Fibroblast of skin of right quadriceps (primary cell): ENCODE measurements at places on chromosomes 4 and X.

DNA sequence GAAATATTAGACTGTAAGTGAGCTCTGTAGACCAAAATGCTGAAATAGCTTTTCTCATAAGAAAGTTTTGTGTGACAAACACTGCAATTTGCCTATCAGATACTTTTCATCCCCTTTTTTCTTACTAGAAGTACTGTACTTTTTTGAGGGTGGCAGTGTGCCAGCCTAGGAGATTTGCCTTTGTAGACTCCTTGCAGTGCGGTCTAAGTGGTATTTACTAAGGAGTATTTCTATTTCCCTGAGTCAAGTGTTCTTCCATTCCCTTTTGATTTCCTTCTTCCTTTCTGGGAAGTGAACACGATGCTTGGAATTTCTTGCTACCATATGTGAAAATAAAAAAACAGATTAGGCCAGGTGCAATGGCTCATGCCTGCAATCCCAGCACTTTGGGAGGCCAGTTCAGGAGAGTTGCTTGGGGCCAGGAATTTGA, 34.6 kb downstream of the PDLIM5 start:
- DNase-seq: peak; percentile 26

DNA sequence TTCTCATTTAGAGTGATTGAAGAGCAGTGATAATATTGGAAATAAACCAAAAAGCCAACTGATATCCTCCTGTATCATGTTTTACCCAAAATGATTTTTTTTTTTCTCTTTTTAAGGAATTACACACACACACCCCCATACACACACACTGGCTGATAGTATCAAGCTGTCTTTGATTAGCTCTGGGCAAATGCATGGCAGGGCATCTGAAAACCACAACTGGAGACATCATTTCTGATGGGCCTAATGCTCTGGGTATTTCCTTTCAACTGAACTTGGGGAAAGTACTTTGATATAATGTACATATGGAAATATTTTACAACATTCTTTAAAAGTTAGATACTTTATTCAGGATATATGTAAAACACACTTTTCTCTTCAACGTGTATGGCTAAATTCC, 14.2 kb upstream of the OSTC start:
- peak; percentile 77 for DNase-seq

GRCh38 chr4:172992648-172993378, 175.8 kb upstream of the GALNT7 start:
- DNase-seq: no peak

- DNase-seq: peak; percentile 50
Observed at GRCh38 chrX:41273638-41274037, 60.3 kb upstream of the DDX3X start.

DNA sequence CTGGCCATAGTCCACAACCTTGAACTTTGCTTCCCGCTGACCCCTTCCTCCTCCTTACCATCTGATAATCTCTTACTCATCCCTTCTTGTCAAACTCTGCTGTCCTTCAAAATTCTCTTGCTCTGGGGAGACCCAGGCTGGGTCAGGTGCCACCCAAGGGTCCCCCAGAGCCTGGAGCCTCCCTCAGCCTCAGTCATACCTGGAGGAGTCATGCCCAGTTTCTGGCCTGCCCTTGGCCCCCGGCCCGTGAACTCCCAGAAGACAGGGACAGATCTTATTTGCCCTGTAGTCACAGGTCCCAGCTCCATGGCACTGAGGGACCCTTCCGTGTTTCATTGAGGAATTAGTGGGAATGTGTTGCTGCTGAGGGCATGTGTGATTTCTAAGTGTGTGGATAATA, 4.7 kb upstream of the GPR78 start:
- DNase-seq: no peak

GRCh38 chr4:113325876-113326615, 276.6 kb downstream of the ANK2 start:
- DNase-seq: no peak
